ENCODE measurements at places on chromosomes 3 and 15.

GRCh38 chr3:153038779-153039178 lies 123.2 kb upstream of the RAP2B start:
- DNase-seq: no peak

DNA sequence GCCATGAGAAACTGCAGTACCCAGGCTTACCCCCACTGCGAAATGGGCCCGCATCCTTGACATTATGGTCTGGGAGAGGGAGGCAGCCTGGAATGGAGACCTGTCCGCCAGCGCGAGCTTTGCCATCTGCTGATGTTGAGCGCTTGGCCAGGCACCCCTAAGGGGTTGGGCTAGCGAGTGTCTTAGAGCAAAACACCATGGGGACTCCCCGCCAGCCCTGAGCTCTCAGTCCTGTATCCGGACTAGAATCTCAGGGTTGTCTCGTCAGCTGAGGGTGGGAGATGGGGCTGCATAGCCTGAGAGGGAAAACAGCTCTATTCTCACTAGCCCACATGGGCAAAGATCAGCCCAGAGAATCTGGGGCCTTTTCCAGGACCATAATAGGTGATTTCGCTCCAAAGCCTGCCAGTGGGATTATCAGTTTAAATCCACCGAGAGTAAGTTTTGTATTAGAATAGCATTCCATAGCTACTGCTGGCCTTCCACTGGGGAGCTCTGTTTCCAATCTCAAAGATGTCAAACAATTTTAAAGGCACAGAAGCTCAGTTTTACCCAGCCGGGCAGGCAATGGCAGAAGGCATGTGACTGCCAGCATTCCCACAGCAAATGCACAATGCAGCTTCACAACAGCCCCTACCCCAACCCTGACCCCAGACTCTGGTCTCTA lies 167.5 kb upstream of the TPM1 start:
- no peak for DNase-seq

DNA sequence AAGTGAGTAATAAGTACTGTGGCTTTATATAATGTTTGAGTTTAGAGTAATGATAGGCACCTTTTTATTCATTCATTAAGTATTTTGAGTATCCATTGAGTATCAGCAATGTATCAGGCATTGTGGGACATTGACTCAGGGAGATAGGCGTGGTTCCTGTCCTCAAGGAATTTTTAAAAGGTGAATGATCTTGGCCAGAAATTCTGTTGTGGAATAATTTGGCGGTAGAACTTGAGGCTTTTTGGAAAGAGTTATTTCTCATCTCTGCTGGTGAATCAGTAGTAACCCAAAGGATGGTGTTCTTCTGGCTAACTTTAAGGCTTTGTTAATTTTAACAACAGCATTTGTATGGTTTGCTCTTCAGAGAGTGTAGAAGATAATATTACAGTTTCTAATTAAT lies 2.0 kb downstream of the RAB7A start:
- DNase-seq: no peak

DNA sequence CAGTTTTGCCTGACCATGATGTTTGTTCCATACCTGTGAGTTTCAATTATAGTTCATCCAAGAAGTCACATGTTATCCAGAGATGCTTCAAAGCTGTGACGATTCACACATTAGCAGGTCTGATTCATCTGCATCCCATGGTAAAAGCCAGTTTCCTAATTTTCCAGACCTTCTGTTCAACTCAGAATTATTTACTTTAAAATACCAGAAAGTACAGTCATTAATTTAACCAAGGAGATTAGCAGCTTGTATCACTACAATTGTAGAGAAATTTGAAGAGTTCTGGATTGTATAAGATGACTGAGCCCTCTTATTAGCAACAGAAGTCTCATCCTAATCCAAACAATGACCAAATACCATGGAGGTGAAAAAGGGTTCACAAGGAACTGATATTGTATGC lies 76.1 kb upstream of the THBS1 start:
- no peak for DNase-seq

DNA sequence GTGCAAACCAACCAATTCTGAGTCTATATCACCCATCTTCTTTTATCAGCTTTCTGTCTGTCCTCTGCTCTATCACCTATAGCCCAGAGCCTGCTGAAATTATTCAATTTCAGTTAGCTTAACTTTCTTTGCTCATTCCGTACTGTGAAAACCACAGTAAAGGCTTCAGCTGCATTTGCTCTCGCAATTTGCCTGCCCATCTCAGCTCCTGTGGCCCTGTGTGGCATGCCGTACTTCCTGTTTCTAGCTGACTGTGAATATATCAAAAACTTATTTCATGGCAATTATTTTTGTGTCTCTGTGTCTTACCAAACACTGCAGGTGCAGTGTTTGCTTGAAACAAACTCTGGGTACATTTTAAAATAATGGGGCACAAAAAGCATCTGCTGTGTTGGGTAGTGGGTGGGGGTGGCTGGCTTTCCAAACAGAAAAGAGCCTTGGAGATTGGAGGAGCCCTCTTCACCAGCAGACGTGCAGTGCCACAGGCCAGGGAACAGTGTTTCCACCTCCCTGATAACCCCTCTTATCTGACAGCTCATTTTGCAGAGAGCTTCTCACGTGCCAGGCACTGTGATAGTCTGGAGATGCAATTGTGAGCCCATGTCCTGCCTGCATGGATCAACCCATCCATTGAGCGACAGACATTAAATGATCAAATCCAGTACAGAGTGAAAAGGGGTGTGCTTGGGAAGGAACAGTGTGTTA lies 45.2 kb downstream of the GASK1A start:
- DNase-seq: no peak

- DNase-seq: no peak
Observed at GRCh38 chr15:49860101-49860500, 239.3 kb downstream of the DTWD1 start.

DNA sequence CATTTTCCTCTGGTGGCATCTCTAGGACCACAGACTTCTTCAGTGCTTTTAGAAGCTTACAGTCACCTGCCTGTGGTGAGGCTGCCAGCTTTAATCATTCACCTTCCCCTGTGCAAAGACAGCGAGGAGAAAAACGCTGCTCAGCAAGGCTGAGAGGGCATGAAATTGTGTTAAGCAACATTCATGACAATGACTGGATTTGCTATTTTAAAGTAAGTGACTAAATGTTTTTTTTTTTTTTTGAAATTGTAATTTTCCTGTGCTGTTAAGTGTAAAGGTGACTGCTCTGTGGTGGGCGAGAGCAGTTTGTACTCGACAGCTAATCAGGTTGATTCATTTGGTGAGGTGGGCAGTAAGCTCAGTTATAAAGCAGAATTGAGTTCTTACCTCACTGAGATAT lies 240.4 kb downstream of the NSUN3 start:
- DNase-seq: no peak

DNA sequence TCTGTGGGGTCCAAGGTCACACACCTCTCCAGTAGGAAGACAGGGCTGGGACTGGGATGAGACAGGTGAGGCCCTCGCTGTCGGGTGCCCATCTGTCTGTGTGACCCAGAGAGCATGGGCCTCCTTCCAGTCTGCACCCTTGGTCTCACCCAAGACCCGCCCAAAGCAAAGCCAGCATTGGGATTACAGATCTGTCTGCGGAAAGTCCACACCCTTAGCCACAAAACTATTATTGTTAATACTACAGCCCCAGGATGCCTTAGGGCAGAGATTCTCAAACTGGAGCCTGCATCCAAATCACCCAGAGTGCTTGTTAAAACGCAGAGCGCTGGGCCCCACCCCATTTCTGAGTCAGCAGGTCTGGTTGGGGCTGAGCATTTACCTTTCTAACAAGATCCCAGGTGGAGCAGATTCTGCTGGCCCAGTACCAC lies 58.5 kb upstream of the ZNF148 start:
- no peak for DNase-seq

DNA sequence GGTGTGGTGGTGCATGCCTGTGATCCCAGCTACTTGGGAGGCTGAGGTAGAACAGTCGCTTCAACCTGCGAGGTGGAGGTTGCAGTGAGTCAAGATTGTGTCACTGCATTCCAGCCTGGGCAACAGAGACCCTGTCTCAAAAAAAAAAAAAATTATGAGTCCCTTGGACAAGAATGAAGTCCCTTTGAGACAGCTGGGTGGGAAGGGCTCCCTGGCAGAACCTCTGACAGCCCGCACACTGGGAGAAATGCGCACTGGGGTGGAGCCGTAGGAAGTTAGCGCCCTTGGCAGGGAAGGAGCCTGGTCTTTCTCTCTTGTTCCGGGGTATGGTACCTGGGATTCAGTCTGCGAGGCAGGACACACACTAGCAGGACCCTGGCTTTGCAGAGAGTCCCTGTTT lies 51.4 kb downstream of the SLC30A4 start:
- no peak for DNase-seq

GRCh38 chr3:159804726-159805410 lies 183.8 kb upstream of the IL12A start:
- no peak for DNase-seq

DNA sequence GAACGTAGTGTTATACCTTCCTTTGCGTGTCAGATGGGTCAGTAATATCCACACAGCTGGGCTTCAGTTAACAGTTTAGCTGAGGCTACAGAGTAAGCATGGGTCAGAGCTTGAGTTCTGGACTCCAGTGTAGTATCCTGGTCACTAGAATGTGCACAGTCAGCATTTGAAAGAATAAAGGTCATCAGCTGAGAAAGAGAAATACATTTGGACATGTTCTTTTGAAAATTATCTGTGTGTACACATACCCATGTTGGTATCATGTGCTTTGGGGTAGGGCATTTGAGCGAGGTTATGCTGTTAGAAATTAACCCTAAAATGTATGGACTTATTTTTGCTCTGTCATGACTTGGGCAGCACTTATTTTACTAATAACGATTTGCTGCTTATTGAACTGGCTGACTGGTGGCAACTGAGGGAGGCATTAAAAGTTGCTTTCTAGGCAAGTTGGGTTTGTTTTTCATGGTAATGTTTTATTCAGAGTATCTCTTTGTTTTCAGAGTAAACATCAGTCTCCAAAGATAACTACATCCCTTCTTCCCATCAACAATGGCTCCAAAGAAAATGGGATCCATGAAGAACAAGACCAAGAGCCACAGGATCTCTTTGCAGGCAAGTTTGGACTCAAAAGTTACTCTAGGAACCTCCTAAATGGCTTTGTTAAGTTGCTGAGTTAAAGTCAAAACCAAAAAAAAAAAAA lies 16.4 kb downstream of the SNX1 start:
- no peak for DNase-seq

- no peak for DNase-seq
Observed at GRCh38 chr3:171614318-171614921, 154.2 kb upstream of the TNIK start.

- no peak for DNase-seq
Observed at GRCh38 chr3:88075497-88075896, 16.4 kb downstream of the ZNF654 start.

DNA sequence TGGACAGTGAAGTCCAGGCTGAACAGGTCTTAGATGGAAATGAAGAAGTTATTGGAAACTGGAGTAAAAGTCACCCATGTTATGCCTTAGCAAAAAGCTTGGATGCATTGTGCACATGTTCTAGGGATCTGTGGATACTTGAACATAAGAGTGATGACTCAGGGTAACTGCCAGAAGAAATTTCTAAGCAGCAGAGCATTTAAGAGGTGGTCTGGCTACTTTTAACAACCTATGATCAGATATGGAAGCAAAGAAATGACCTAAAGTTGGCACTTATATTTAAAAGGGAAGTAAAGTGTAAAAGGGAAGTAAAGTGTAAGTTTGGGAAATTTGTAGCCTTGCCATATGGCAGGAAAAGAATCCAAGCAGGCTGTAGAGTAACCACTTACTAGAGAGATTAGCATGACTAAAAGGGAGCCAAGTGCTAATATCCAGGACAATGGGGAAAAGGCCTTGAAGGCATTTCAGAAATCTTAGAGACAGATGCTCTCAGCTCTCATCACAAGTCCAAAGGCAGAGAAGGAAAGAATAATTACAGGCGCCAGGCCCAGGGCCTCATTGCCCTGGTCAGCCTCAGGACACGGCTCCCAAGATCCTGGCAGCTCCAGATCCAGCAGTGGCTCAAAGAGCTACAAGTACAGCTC lies 73.9 kb upstream of the KCNH8 start:
- no peak for DNase-seq

GRCh38 chr3:118742760-118743159 lies 291.9 kb downstream of the IGSF11 start:
- DNase-seq: no peak
